ENCODE measurements at places on chromosomes 16 and 17.
A peak's percentile ranks its signal among the peaks of the same experiment; 100 is the strongest.

- no peak for DNase-seq
Observed at GRCh38 chr16:1613728-1614455, 1.7 kb downstream of the CRAMP1 start.

DNA sequence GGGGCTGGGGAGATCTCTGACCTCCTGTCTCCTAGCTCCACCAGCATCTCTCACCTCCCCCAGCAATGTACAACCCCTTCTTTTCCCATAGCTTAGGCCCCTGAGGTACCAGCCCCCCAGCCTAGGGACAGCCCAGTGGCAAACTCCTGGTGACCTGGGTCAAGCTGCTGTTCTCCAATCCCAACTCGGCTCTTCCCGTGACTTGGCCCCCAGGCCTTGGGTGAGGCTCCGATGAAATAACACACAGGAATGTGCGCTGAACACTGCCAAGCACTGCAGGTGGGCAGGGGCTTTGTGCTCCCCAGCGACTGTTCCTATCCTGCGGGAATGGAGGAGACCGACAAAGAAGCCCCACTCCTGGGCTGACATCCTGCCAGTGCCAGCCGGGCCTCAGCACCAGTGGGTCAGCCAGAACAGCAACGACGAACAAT, 63.7 kb upstream of the AMZ2 start:
- DNase-seq, result no peak

- no peak for DNase-seq
Observed at GRCh38 chr16:50275098-50275415, 8.7 kb downstream of the ADCY7 start.

DNA sequence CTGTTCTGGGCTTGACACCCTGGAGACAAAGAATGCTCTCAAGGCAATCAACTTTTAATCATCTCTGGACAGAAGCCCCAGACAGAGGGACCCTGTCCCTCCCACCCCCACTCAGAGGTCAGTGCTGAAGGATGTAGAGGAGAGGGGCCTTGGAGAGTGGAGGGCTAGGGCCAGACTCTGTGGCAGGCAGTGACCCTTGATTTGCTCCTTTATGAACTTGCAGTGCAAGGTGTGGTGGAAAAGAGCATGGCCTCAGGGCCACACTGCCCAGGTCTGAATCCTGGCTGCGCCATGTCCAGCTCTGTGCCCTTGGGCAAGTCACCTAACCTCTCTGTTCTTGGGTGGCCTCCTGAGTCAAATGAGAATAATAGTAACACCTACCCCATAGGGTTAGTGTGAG, 134.3 kb downstream of the TMEM132E start:
- no peak for DNase-seq

GRCh38 chr16:65222049-65222448, 100.2 kb upstream of the CDH11 start:
- DNase-seq, result no peak

- DNase-seq, result no peak
Observed at GRCh38 chr17:19378416-19379360, at the start of gene MAPK7. Gene MAPK7, plus strand, starts transcription at chr17:19378498. Its CDS starts 403 bp downstream, at chr17:19378901.

DNA sequence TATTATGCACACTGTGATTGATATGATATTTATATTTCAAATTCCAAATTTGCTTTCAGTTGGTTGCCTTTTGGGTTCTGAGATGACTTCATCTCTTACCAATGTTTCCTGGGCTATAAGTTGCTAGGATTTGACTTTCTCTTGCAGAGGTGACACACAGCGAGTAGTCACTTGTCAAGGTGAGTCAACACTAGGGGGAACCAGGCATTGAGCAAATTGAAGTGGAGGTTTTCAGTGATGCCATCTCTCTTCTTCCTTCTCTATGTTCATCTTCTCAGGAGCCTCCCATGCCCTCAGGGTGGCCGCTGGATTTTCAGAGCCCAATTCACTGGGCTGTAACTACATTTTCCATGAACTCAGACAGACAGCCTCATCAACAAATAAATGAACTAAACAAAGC, 6.0 kb upstream of the CPD start:
- no peak for DNase-seq

- DNase-seq, result peak; percentile 18
Observed at GRCh38 chr16:57775661-57776469, 26.4 kb downstream of the KIFC3 start.

GRCh38 chr16:3074860-3075522, 9.6 kb downstream of the IL32 start:
- no peak for DNase-seq

GRCh38 chr16:31085411-31085810, 3.3 kb downstream of the PRSS53 start:
- no peak for DNase-seq

- DNase-seq, result no peak
Observed at GRCh38 chr17:77498791-77499698, 358.3 kb downstream of the SEC14L1 start.

DNA sequence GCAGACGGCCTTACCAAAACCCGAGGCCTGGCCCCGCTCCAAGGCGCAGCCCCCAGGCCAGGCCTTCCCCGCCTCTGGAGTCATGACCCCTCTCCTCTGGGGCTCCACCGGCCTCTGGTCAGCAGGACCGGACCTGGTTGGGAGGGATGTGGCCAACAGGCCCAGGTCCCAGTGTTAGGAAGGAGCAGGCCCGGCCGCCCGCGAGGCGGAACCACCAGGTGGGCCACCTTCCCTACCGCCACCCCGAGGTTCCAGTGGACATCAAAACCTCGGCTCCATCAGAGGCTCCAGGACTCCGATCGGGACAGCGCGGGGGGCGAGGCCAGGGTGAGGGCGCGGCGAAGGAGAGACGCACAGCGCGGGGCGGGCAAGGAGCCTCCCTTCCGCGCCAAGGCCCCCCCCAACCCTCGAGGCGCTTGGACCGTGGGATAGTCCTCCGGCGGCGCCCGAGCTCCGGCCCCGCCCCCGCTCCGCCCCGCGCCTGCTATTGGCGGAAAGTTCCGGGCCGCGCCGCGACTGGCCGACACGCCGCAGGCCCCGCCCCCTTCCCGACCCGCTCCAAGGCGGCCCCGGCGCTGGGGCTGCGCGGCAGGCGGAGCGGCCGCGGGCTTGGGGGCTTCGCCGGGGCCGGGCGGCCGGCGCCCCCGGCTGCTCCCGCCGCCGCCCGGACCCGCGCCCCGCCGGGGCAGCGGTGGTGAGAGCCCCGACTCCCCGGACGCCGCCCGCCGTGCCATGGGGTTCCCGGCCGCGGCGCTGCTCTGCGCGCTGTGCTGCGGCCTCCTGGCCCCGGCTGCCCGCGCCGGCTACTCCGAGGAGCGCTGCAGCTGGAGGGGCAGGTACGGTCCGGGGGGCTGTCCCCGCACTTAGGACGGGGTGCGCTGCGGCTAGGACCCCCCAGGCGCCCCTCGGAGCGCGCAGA, at the start of gene METRN:
Gene METRN, plus strand, starts transcription at position 561 of the 919 bp plus-strand sequence. Its CDS starts 172 bp downstream, at position 733.
- peak; percentile 67 for DNase-seq

- DNase-seq, result no peak
Observed at GRCh38 chr17:76008630-76009425, 8.2 kb downstream of the CDK3 start.

- DNase-seq, result no peak
Observed at GRCh38 chr17:68179236-68179925, 68.5 kb upstream of the AMZ2 start.

- DNase-seq, result no peak
Observed at GRCh38 chr16:50474138-50474537, 74.1 kb upstream of the NKD1 start.

GRCh38 chr16:74219706-74220105, 76.9 kb upstream of the PSMD7 start:
- no peak for DNase-seq

- DNase-seq, result no peak
Observed at GRCh38 chr16:87715658-87716057, 50.1 kb downstream of the KLHDC4 start.

GRCh38 chr17:28747051-28747691, 3.4 kb downstream of the TRAF4 start:
- peak; percentile 41 for DNase-seq

DNA sequence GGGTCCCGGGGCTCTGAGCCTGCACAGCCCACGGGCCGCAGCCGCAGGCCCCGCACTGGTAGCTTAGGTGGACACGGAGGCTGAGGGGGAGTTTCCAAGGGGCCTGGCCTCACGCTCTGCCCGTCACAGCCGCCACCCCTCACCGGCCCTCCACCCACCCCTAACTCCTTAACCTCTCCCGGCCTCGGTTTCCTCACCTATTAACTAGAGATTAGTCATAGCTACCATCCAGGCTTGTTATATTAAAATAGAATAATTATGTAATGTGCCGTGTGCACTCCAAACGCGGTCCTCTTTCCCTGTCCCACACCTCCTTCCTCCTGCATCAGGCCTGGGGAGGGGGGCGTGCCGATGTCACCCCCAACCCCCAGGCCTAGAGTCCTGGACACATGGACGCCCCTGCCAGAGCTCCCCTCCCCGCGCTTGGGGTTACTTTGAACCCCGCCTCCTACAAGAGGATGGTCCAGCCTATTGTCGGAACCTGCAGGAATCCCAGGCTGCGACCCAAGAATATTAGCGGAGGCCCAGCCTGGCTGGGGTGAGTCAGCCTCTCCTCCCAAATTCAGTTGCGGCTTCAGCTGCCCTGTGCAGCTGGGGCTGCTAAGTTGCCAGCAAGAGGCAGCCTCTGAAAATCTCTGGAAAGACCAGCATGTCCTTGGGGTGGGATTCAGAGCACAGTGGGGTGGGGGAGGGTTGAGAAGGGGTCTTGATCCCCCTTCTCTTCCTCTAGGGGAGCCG, 17.3 kb downstream of the SOCS3 start:
- DNase-seq, result no peak

- no peak for DNase-seq
Observed at GRCh38 chr17:10563991-10564660, 14.7 kb upstream of the MYH2 start.

DNA sequence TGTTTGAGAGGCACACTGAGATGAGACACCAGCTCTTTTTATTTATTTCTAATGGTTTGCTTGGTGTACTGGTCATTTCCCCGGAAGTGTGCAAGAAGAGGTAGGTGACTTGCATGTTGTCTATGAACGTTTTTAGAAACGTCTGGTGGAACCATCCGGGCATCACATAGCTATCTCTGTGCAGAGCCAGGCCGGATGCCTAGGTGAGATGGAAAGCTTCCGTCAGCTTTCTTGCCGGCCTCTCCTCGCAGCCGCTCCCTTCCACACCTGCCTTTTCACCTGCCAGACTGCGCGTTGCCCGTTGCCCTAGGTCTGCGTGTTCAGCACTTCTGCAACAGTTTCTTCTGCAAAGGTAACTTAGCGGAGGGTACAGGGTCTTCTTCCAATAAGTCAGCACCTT, 416.0 kb downstream of the WWOX start:
- DNase-seq, result no peak

DNA sequence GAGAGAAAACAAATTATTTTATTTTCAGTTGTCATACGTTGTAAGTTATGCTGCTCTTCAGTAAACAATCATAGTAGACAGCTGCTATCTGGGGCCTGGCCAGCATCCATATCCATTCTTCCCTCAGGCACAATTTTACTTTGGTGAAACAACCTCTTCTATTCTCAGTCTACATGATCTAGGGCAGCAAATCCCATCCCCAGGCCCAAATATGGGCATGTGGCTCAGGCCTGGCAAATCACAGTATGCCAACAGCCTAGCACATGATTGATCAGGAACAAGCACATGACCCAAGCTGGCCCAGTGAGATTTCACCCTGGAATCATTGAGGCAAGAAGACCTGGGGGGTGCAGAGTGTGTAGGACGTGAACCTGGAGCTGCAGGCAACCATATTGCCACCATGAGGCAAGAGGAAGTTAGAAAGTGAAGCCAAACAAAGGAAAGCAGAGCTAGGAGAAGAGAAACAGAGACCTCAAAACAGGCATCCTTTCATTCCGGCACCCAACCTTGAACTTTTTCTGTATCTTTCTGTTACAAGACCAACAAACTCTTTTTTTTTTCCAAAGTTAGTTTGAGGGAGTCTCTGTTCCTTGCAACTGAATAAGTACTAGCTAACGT, 10.3 kb upstream of the ABCC12 start:
- DNase-seq, result no peak

DNA sequence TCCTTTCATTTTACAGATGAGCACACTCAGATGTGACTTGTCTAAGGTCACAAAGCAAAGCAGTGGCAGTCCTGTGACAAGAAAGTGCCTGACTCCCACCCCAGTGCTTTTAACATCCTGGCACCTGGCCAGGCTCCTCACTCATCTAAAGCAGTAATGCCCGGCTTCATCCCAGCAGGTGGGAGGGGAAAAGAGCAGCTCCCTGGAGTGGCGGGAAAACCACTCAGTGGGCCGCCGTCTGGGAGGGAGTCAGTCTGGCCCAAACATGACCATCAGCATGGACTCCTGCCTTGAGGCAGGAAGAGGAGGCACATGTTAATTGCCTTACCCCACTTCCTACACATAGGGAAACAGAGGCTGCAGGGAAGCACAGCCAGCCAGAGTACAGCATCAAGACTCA, 2.6 kb downstream of the PCGF2 start:
- no peak for DNase-seq

DNA sequence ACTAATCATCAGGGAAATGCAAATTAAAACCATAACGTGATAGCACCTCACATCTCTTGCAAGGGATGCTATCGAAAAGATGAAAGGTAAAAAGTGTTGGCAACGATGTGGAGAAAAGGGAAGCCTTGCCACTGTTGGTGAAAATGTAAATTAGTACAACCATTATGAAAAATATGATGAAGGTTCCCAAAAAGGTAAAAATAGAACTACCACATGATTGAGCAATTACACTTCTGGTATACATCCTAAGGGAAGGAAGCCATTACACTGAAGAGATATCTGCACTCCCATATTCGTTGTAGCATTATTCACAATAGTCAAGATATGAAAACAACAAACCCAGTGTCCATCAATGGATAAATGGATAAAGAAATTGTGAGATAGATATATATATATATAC, 21.5 kb downstream of the ABCA10 start:
- DNase-seq, result no peak

- DNase-seq, result peak; percentile 20
Observed at GRCh38 chr16:492211-492875, 35.2 kb upstream of the CAPN15 start.

- no peak for DNase-seq
Observed at GRCh38 chr16:24906199-24906808, 60.5 kb downstream of the SLC5A11 start.

- DNase-seq, result no peak
Observed at GRCh38 chr17:77404812-77405581, 264.2 kb downstream of the SEC14L1 start.

DNA sequence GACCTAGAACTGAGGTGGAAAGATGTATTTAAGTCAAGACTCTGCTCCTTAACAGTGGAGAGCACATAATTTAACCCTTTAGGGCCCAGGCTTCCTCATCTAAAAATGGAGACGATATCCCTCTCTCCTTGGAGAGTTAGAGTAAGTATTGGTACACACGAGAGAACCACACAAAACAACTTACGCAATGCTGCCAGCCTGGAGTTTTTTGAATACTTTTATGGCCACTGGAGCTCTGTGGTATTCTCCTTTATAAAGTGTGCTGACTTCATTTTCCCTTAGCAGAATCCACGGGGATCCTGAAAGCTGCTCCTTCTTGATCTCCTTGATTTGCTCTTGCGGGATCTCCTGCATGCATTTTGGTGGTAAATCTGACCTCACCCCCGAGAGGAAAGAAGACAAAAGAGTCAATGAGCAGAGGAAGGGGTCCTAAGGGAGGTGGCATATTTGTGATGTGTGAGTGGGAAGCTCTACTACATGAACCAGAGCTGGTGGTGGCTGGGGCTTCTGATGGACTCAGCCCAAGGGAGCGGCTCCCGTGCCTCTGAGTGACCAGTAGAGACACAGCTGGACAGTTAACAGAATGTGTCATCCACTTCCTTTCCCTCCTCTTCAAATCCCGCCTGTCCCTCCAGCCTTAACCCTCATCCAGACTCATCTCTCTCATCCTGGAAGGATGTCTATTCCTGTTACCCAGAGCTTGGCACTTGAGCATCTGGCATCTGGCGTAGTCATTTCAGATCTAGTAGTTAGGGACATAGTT, 9.4 kb downstream of the MLKL start:
- no peak for DNase-seq

GRCh38 chr17:44733753-44734152, 25.0 kb upstream of the ADAM11 start:
- DNase-seq, result no peak
